ENCODE measurements at places on chromosomes 7 and 10.

- DNase-seq = no peak
Measured at GRCh38 chr7:31082017-31082416, 29.9 kb downstream of the ADCYAP1R1 start.

DNA sequence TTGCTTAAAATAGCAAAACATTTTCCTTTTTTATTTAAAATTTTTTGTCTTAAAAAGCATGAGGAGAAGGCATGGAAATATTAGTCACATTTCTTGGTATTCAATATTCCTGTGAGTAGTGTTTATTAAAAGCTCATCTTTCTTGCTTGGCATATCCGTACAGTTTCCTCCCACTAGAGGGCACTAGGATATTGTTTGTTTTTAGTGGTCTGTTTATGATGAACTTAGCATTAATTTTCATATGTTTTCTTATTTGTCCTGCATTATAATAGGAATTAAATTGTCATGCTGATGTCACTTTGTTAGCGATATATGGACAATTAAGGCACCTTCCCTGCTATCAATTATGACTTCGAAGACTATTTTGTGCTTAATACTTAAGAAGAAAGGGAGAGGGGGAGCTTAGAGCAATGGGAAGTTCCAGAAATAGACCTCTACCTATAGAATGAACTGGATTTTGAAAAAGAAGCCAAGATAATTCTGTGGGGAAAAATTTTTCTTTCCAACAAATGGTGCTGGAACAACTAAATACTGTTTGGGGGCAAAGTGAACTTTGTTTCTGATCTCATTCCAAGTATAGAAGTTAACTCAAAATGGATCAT, 91.0 kb upstream of the STRIP2 start:
- DNase-seq = peak; percentile 28

- no peak for DNase-seq
Measured at GRCh38 chr7:65974876-65975275, 7.1 kb downstream of the GUSB start.

- DNase-seq = no peak
Measured at GRCh38 chr7:115477193-115477651, 553.3 kb downstream of the TFEC start.

DNA sequence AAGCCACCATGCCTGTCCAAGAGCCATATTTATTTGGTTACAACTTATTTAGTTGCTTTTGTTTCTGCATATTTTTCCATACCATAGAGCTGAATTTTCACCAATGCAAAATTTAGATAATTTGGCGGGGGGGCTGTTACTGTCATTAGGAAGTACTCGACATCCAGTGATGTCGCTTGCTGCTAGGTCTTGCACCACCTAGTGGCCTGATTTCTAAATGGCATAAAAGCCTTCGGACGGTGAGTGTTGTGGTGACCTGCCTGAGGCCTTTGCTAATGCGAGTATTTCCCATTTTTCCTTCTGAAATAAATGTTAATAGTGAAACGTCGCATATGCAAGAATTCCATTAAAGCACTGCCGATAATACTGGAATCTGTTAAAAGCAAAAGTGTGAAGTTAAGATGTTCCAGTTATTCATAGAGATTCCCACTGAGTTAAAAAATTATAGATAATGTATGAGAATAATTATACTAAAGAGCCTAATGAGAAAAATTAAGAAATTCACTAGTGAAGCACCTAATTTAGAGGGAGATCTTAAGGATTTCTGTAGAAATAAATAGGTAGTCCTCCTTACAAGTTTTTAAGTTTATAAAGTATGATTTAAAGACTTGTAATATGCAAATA, 86.1 kb upstream of the DNAJB6 start:
- no peak for DNase-seq

- no peak for DNase-seq
Measured at GRCh38 chr10:97564776-97565175, 7.8 kb upstream of the ANKRD2 start.

DNA sequence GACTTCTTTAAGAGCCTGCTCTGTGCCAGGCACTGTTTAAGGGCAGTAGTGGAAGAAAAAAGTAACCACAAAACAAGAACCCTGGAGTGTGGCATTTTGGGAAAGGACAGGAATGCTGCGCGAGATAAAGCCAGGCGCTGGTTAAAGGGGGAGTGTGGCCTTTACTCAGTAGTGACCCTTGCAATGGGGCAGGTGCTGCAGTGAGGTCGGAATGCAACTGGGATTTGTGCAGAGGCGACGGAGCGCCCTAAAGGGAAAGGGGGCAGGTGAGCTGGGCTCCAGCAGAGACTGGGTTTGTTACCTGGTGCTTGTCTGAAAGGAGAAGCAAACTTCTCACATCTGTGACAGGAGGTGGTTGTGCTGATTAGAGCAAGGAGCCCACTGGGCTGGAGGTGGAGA, 263.6 kb downstream of the ACTR3B start:
- no peak for DNase-seq

GRCh38 chr10:80580638-80581468, 43.2 kb downstream of the SH2D4B start:
- DNase-seq = no peak

GRCh38 chr7:99390941-99391602, 16.5 kb downstream of the ARPC1B start:
- DNase-seq = no peak

- DNase-seq = no peak
Measured at GRCh38 chr7:5345671-5346070, 62.9 kb downstream of the SLC29A4 start.

DNA sequence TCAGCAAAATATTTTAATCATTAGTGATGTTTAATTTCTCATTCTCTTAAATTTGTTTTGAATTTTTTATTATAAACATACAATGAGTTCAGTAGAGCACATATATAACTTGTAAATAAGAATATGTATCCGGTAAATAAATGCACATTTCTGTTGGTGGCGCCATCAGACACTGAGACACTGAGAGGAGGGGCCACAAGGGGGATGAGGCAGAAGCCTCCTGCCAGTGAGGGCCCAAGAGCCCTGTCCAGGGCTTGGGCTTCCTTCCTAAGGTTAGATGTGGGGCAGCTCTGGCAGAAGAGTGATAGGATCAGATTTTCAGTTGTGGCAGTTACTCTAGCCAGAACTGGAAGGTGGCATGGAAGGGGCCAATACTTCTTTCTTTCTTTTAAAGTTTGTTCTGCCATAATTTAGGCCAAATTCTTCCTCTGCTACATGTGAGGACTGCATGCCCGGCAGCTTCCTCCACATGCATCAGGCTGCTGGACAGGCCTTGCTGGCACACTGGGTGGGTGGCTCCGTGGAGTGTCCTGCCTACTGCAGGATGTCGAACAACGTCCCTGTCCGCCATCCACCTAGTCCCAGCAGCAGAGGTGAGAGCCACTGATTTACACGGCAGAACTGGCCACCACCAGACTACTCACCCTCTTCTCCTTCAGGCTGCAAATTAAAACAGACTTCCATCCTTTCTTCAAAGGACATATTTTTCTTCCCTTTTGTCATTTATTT, 13.2 kb downstream of the PTPRN2 start:
- DNase-seq = no peak

GRCh38 chr10:34808336-34808735, 6.8 kb downstream of the PARD3 start:
- no peak for DNase-seq

DNA sequence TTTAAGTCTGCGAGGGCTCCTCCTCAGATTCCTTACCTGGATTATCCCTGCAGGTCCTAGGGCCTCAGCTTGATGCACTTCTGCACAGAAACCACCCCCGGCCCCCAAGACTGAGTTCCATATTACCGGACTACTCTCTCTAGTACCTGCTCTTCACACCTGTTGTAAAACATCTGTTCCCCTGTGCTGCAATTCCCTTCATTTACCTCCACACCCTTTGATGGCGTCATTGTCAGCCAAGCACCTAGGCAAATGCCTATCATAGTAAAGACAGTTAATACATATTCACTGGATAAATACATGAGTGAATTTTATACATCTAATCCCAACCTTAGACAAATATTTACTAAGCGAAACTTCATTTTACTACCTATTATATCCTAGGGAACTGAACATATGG, 275.5 kb downstream of the PLXDC2 start:
- no peak for DNase-seq

DNA sequence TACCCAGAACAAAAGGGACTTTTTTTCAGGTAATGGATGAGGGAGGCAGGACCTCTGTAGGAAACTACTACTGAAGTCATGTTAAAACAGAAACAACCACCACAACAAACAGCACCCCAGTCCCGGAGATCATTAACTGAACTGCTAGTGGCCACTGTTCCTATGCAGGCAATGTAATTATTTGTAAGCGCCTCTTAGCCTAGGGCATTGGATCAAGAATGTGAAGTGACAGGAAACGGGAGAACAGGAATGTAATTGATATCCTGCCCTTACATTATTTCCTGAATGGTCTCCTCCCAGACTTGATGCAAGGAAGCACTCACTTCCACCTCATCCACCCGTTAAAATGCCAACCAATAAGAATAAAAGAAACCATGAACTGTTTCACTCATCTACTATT, 16.7 kb upstream of the GAD2 start:
- no peak for DNase-seq

- no peak for DNase-seq
Measured at GRCh38 chr10:59695637-59696036, 14.0 kb downstream of the SLC16A9 start.

DNA sequence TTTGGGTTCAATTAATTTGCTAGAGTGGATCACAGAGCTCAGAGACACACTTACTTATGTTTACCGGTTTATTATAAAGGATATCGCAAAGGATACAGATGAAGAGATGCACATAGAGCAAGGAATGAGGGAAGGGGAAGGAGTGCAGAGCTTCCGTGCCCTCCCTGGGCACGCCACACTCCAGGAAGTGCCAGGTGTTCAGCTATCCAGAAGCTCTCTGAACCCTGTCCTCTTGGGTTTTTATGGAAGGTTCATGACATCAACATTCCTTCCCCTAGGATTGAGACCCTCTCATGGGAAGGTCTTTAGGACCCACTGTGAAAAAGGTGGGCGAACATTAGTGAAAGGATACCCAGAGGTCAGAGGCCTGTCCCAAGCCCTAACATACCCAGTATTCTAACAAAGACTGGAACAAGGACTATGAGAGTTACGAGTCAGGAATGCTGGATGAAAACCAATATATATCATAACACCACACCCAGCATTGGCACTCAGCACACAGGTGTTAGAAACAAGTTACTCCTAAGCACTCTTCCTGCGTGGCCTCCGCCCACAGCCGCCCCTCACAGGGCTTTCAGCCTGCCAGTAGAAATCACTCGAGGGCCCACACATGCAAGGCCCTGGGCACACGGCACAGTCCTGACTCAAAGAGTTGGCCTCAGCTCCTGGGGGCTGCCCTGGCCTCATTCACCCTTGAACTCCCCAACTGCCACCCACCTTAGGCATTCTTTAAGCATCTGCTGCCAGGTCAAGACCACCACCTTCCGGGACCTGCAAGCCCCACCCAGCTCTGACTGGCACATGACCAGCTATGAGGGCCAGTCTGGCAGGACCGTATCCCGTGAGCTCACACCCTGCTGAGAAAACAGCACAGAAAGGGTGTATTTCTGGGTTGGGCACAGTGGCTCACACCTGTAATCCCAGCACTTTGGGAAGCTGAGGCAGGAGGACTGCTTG, 5.6 kb upstream of the AIFM2 start:
- no peak for DNase-seq

DNA sequence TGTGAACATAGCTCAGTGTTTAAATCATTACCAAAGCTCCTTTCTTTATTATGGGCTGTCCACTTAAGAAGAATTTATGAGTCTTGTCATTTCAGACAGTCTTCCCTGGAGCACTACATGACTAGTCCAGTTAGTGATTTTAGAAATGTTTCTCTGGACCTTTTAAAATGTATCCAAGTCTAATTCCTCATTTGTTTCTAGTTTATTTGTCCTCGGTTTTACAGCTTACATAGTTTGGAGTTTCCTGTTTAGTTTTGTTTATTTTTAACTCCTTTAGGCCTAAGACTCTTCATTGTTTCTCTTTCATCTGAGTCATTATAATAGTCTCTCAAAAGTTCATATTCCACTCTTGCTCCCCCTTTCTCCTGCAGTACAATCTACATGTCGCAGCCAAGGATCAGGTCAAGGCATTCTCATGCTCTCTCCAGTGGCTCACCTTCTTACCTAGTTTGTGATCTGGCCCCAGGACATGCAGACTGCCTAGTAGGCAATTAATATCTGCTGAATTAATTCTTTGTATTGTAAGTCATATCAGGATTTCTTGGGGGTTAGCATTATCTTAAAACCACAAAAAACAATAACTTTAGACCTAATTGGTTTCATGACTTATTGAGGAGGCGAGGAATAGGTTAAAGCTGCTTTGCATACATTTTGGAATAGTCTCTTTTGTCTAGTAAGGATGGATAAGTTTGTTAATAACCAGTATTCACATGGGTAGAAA, 93.8 kb downstream of the MAPK8 start:
- DNase-seq = no peak

- no peak for DNase-seq
Measured at GRCh38 chr7:108360058-108360800, 96.0 kb downstream of the NRCAM start.

- DNase-seq = no peak
Measured at GRCh38 chr10:80172896-80173295, 32.4 kb downstream of the ANXA11 start.

- DNase-seq = no peak
Measured at GRCh38 chr10:111004016-111004415, 72.8 kb upstream of the ADRA2A start.

DNA sequence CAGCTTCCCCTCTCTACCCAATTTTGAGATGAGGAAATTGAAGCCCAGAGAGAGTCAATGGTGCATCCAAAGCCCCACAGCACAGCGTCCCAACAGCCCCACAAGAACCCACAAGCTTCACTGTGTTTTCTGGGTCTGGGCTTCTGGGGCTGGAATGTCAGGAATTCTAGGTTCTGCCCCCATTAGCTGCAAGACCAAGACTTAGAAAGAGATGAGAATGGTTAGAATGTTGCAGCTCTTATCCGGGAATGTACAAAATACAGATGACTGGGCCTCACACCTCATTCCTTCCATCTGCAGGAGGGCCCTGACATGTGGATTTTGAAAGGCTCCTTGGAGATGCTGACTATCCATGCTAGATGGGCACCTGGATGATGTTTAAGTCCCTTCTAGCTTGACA, 6.0 kb upstream of the SGPL1 start:
- DNase-seq = no peak

Data from putamen (tissue), 1 donor.